Heart left ventricle (tissue), 16 donors: ENCODE measurements at places on chromosomes 4 and X.

DNA sequence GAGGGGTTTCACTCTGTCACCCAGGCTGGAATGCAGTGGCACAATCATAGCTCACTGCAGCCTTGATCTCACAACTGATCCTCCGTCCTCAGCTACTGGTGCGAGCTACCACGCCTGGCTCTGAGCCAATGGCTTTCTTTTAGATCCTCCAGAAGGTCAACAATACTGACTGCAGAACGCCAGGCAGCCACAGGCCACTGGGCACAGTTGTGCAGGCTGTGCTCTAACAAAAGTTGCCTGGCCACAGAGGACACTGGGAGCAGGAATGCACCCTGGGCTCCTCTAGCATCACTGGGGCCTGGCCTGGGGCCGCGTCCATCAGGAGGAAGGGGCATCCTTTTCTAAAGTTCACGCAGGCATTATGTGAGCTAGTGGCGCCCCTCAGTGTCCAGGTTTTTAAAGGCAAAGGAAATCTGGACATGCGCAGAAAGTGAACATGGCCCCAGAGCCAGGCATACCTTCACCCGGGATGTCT lies 14.9 kb upstream of the PORCN start:
- H3K4me1 ChIP-seq = no peaks in the 10 kb centered on the region
- H3K36me3 ChIP-seq = no peaks in the 10 kb centered on the region
- no peak for DNase-seq
- no peak overlapping the region for H3K27ac ChIP-seq
- no peaks in the 10 kb centered on the region for H3K27me3 ChIP-seq
- H3K4me3 ChIP-seq = no peak overlapping the region

DNA sequence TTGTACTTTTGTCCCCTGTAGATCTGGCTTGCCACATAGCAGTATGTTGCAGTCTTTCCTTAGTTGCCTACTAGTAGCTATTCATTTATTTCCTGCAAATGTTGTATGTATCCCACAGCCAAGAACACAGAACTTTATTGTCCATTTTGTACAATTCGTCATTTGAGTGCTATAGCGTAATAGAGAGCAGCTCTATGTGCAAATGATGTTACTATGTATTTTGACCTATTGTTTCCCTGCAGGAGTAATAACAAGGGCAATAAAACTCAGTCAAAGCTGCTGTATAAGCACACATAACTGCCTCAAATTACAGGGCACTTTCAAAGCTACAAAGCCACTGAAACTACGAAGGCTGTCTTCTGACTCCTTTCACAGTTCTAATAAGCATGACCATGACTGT lies 48.1 kb downstream of the NRK start:
- no peaks in the 10 kb centered on the region for H3K4me1 ChIP-seq
- no peaks in the 10 kb centered on the region for H3K36me3 ChIP-seq
- no peak overlapping the region for H3K4me3 ChIP-seq
- H3K27me3 ChIP-seq = no peaks in the 10 kb centered on the region
- no peak for DNase-seq

DNA sequence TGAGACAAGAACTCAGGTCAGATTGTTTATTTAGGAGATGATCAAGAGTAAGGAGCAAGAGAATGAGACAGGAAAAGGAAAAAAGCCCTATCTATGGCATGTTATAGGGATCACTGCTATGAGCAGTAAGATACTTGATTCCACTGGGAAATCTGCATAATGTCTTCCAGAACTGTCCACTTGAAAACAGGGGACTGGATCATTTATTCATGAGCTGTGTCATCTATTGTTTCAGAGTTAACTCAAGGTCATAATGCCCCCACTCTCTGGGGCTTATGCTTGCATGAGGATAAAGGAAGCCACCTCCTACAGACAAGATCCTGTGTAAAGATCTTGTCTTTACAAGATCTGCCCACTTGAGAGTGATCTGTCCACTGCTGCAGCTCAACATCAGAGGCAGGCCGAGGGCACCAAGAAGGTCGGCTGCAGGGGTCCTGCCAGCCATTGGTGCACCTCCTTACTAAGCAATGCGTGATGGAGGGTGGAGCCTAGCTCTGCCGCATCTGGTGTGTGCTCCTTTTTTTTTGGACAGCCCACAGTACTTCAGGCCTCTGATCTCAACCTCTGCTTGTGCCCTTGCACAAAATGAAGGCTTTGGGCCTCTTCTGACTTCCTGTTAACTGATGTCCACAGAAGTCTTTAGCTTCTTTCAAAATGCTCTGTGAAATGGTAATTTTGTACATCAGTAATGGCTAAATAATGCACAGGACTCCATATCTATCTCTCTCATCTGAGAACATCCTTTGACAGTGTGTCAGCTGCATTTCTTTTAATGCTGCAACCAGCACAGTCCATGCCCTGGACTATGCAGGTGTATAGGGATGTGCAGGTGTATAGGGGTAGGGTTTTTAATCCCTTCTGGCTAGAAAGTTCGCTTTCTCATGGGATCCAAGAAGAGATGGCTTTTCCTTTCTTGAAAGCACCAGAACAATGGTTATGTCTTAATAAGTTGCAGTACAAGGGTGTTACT lies 95.9 kb upstream of the TRPC3 start:
- DNase-seq = no peak
- H3K27ac ChIP-seq = no peak overlapping the region
- no peak overlapping the region for H3K4me3 ChIP-seq
- H3K36me3 ChIP-seq = no peaks in the 10 kb centered on the region
- H3K4me1 ChIP-seq = no peaks in the 10 kb centered on the region

GRCh38 chr4:74038086-74038424 lies 434 bp downstream of the CXCL3 start:
- no peaks in the 10 kb centered on the region for H3K27me3 ChIP-seq
- H3K4me1 ChIP-seq = peaks cover 9% of the 10 kb centered on the region
- peak overlapping the region; percentile 77 for H3K27ac ChIP-seq
- no peak for DNase-seq
- H3K4me3 ChIP-seq = peak overlapping the region; percentile 83

DNA sequence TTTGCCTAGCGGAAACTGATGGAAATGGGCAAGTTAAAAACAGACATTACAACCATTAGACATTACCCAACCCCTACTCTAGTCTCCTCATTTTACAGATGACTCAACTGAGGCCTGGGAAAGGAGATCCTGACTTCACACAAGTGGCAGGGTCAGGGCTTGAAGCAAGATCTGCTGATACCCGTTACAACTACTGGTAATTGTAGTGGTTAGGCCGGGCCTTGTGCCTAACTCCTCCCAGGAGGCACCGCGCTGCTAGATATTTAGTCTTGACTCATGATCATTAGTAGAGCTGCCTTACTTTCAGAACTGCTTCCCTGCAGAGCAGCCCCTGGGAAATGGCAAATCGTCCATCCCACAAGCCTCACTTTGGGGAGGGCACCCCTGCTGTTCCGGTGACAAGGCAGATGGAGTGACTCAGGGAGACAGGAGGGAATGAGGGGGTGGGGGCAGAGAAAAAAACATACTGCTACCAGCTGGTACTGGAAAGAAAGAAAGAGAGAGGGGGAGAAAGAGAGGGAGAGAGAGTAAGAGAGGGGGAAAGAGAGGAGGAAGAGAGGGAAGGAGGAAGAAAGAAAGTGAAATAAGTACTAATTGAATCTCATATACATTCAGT lies 12.2 kb downstream of the ARHGEF6 start:
- H3K36me3 ChIP-seq = no peaks in the 10 kb centered on the region
- DNase-seq = no peak
- no peaks in the 10 kb centered on the region for H3K27me3 ChIP-seq
- peak overlapping the region; percentile 99 for H3K27ac ChIP-seq
- no peaks in the 10 kb centered on the region for H3K4me1 ChIP-seq
- peak overlapping the region; percentile 68 for H3K4me3 ChIP-seq

- H3K27ac ChIP-seq = no peak overlapping the region
- no peaks in the 10 kb centered on the region for H3K27me3 ChIP-seq
- H3K4me1 ChIP-seq = no peaks in the 10 kb centered on the region
- H3K4me3 ChIP-seq = no peak overlapping the region
These were observed 80.7 kb downstream of the FHIP1A start for GRCh38 chr4:151489462-151490203.

- H3K4me3 ChIP-seq = no peak overlapping the region
- H3K4me1 ChIP-seq = peaks cover 7% of the 10 kb centered on the region
These were observed 4.5 kb downstream of the FAM47E start for GRCh38 chr4:76256032-76256431.

DNA sequence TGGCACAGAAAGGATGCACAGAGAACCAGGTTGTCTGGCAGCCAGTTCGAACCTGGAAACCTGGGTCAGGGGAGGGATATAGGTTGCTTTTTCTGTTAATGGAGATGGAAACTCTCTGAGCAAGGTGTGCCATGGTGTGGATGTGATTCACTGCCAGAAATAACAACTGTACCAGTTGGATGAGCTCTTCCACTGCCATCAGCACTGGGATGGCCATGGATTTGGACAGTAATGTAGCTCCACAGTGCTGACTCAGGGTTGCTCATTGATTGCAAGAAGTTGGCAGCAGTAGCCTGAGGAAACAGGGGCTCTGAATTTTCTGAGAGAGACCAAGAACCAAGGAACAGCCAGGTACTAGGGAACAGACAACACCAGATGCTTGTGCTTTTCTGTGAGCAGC lies 33.8 kb downstream of the PNMA5 start:
- H3K4me3 ChIP-seq = no peak overlapping the region
- no peaks in the 10 kb centered on the region for H3K4me1 ChIP-seq
- DNase-seq = no peak
- H3K36me3 ChIP-seq = no peaks in the 10 kb centered on the region

DNA sequence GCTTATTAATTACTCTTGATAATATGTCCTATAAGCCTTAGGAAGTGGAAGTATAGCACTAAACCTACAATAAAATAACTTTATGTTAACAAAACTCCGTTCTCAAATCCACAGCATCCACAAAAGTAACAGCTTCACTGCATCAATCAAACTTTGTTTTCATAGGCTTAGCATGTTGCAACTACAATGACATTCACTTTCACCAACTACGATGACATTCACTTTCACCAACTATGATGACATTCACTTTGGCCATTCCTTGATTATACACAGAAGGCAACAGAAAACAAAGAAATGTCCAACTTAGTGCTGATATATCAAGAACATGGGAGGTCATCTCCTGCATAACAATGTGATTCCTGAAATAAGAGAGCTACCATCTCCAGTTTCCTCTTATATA lies 44.3 kb downstream of the FBXL5 start:
- no peak overlapping the region for H3K27ac ChIP-seq
- no peak for DNase-seq
- H3K27me3 ChIP-seq = no peaks in the 10 kb centered on the region
- no peaks in the 10 kb centered on the region for H3K4me1 ChIP-seq
- H3K4me3 ChIP-seq = no peak overlapping the region

DNA sequence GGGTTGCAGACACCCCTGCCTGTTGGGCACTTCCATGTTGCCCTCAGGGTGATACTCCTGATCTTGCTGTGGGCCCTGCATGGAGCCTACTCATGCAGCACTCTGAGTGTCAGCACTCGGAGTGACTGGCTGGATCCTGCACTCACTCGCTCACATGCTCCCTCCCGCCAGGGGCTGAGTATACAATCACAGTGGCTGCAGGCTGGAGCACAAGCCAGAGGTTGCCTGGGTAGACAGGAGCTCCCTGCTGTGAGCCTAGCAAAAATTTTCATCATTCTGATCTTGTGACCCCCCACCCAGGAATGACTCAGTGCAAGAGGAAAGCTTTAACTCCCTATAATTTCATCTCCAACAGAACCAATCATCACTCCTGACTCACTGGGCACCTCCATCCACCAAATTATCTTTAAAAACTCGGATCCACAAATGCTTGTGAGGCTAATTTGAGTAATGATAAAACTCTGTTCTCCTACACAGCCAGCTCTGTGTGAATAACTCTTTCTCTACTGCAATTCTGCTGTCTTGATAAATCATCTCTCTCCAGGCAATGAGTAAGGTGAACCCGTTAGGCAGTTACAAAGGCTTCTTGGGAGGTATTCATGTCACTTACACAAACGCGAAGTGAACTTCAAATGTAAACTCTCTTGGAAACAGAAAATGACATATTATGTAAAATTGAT lies 1180.8 kb upstream of the PABPC4L start:
- DNase-seq = no peak
- H3K27me3 ChIP-seq = no peaks in the 10 kb centered on the region
- H3K27ac ChIP-seq = no peak overlapping the region
- H3K36me3 ChIP-seq = no peaks in the 10 kb centered on the region
- H3K4me3 ChIP-seq = no peak overlapping the region
- no peaks in the 10 kb centered on the region for H3K4me1 ChIP-seq

DNA sequence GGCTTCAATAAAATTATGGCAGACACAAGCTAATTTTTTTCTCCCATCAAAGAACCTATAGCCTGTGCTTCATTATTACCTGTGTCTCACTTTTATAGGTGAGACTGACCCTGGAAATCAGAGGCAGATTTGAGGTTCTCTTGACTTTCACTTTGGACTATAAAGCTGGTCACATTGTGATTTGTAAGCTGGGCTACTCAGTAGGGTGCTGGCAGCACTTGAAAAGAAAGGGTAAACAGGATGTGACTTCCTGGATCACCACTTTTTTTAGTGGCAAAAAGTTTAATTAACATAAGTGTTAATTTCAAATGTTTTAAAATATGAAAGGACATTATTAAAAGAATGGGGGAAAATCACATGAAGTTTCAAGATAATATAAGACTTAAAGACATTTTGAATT lies 50.6 kb upstream of the GATB start:
- H3K36me3 ChIP-seq = no peaks in the 10 kb centered on the region
- no peaks in the 10 kb centered on the region for H3K27me3 ChIP-seq
- H3K4me3 ChIP-seq = no peak overlapping the region
- peaks cover 10% of the 10 kb centered on the region for H3K4me1 ChIP-seq
- no peak overlapping the region for H3K27ac ChIP-seq

- no peaks in the 10 kb centered on the region for H3K27me3 ChIP-seq
- no peak overlapping the region for H3K4me3 ChIP-seq
- H3K27ac ChIP-seq = no peak overlapping the region
- no peaks in the 10 kb centered on the region for H3K36me3 ChIP-seq
These were observed 3.7 kb upstream of the FGB start for GRCh38 chr4:154559141-154559493.

- no peak overlapping the region for H3K4me3 ChIP-seq
- no peaks in the 10 kb centered on the region for H3K27me3 ChIP-seq
- H3K36me3 ChIP-seq = no peaks in the 10 kb centered on the region
- H3K27ac ChIP-seq = no peak overlapping the region
- no peak for DNase-seq
- H3K4me1 ChIP-seq = peaks cover 11% of the 10 kb centered on the region
These were observed 176.5 kb downstream of the FBXW7 start for GRCh38 chr4:152359208-152360044.

DNA sequence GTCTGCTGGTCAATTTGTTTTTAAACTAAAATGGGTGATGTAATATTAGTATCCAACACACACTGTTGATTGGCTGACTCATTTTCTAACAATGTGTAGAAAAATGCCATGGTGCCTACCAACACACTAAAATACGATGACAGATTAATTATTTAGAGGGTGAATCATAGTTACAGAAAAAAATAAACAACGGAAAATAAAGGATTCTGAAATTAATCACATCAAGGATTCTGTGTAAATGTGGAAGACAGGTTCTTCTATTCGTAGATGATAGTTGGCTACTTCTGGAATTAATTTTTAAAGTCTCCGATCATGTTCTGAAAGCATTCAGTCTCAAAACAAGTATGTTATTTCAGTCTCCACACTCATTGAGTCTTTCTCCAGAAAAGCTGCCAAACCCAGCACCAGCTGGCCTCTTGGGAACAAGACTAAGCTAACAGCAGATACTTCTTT lies 8.2 kb upstream of the IQCM start:
- no peak overlapping the region for H3K4me3 ChIP-seq
- no peak for DNase-seq
- no peaks in the 10 kb centered on the region for H3K36me3 ChIP-seq
- H3K4me1 ChIP-seq = no peaks in the 10 kb centered on the region
- no peak overlapping the region for H3K27ac ChIP-seq

GRCh38 chrX:103276581-103277002 lies at the start of gene TCEAL5:
TCEAL5 (minus strand) TSS chrX:103276750; CDS start chrX:103274563, 2,187 bp downstream.
- H3K27me3 ChIP-seq = no peaks in the 10 kb centered on the region
- H3K4me1 ChIP-seq = no peaks in the 10 kb centered on the region
- no peak within 1 kb of the TSS for H3K27ac ChIP-seq
- no peaks in the 10 kb centered on the region for H3K36me3 ChIP-seq
